ENCODE measurements at places on chromosomes 4 and X.

GRCh38 chr4:109702950-109703663 is at the start of gene CASP6:
TSS of gene CASP6 (minus strand) at chr4:109703445. CDS start at chr4:109703395, 50 bp downstream.
- peak; percentile 73 for DNase-seq

DNA sequence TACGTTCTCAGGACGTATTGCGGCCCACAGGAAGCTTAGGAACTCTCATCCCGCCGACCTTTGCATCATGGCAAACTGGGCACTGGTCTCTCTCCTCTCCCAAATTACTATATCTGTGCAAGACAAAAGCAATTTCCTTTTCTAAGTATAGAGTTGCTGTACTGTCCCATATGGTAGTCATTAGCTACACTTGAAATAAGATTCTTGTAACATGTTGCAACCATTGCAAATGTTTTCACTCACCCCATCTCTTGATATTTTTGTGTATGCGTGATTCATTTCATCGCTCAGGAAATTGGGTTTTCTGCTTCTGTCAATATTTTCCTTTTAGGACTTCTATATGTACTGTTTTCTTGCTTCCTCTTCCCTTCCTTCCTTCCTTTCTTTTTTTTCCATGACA is 15.7 kb downstream of the ARMCX6 start:
- peak; percentile 70 for DNase-seq

DNA sequence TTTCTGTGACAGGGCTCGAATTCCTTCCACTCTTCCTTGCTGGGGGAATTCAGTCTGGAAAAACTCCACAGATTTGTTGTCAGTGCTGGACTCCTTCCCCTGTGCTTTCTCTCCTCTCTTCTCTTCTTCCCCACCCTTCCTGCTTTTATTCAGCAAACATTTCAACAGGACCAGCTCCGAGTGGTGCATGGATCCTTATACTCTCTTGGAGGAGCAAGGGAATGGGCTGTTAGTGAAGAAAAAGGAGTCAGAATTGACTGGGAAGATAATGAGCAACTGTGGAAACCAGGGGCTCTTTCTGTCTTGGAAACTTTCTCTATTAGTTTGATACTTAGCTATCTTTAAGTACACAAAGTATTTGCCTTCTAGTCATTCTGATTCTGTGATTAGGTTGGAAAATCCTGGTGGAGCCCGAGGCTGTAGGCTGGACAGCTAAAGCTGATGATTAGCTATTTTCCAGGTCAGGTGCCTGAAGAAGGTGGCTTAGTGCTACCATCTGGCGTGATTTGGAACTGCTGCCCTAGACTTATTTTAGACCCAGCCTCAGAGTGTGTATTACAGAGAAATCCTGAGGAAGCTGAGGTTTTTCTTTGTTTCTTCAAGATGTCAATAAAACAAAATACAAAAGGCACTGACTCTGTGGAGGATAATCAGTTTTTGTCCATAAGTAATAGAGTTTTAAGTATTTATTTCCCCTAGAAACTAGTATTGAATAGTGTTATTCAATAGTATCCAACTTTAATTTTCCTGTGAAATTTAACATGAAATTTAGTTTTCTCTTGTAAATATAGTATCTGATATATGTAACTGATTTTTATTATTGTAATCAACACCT is 38.4 kb downstream of the NAP1L5 start:
- peak; percentile 72 for DNase-seq

- DNase-seq, result no peak
These were observed 33.5 kb downstream of the PWWP3B start for GRCh38 chrX:106201502-106202178.

- peak; percentile 60 for DNase-seq
These were observed at the start of gene NDNF for GRCh38 chr4:121072224-121073003. TSS of gene NDNF (minus strand) at chr4:121072535. CDS start at chr4:121045837, 26,698 bp downstream.

DNA sequence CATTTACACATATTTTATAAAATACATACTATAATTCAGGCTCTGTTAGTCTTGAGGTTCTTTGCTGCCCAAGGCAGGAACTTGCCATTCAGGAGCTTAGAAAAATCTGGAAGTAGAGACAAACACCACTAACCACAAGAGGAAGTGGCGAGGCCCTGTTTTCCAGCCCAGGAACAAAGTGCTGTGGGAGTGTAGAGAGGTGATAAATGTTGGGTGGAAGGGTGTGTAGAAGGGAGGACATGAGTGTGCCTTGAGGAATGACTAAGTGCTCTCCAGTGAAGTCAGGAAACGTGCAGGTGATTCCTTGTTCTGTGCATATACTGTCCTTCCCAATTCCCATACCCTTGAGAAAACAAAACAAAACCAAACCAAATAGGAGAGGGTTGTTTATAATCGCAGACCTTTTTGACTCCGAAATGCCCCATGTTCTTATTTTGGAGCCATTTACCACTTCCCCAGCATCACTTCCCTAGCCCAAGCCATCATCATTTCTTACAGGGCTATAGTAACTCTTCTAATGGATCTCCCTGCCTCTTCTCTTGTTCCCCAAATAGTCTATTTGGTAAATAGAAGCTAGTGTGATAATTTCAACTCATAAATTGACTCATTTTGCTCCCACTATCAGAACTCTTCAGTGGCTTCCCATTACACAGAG is 83.2 kb downstream of the GPAT3 start:
- no peak for DNase-seq

DNA sequence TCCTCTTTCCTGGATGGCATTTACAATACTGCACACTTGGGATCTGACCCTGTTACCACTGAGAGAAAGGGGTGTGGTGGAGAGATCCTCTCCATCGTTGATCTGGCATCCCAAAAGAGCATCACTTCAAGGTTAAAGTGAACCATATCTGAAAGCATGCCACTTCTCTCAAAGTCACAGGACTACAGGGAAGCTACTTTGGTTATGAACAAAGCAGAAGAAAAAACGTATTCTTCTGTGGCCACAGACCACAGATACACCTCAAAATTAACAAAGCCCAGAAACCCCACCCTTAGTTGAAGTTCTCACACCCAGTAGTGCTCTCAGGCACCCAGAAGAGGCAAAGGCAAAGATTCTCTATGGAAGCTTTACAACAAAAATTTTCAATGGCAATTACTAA is 108.3 kb downstream of the JADE1 start:
- no peak for DNase-seq

GRCh38 chr4:98613453-98614075 is 44.8 kb downstream of the TSPAN5 start:
- DNase-seq, result no peak

DNA sequence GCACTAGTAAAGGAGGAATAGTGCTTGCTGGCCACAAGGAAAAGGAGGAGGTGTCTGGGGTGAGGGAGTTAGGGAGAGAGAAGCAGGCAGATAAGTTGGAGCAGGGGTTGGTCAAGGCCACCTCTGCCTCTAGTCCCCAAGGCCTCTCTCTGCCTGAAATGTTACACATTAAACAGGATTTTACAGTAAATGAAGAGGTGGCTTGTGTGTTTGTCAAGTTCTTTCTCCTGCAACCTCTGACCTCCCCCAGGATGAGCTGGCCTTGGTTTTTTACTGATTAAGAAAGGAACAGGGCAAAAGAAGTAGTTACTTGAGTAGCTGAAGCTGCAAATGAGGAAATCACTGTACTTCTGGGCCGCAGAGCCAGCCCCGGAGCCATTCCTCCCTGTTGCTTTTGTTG is 2.0 kb downstream of the GJB1 start:
- no peak for DNase-seq

GRCh38 chrX:71106427-71106826 is at the start of gene CXorf65:
TSS of gene CXorf65 (minus strand) at chrX:71106740. CDS start at chrX:71106556, 184 bp downstream.
- no peak for DNase-seq

- peak; percentile 1 for DNase-seq
These were observed 9.3 kb downstream of the NOX1 start for GRCh38 chrX:100864657-100865391.

GRCh38 chrX:133985164-133985966 is at the start of gene GPC3:
TSS of gene GPC3 (minus strand) at chrX:133985594.
- peak; percentile 62 for DNase-seq

GRCh38 chr4:110195561-110196205 is 2.7 kb downstream of the ELOVL6 start:
- DNase-seq, result no peak

- no peak for DNase-seq
These were observed 158.1 kb downstream of the SOX3 start for GRCh38 chrX:140346729-140347128.

GRCh38 chrX:22963196-22963595 is 36.6 kb upstream of the DDX53 start:
- DNase-seq, result peak; percentile 62

DNA sequence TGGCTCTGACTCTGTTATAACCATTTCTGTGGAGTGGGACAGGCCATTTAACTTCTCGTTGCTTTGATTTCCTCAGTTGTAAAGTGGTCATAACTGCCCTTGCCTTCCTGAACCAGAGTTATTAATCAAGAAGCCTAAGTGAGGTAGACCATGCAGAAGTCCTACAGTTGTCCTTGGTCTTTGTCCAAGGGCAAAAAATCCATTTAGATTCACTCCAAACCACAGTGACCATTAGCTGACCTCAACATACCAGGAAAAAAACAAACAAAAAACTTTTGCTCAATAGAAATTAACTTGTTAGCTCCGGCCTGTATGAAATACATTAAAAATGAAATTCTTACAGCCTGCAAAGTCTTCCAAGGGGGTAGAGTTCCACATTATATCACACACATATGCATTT is 52.7 kb downstream of the TBC1D9 start:
- no peak for DNase-seq

GRCh38 chrX:49075347-49075746 is 1.5 kb upstream of the PRAF2 start:
- DNase-seq, result no peak

DNA sequence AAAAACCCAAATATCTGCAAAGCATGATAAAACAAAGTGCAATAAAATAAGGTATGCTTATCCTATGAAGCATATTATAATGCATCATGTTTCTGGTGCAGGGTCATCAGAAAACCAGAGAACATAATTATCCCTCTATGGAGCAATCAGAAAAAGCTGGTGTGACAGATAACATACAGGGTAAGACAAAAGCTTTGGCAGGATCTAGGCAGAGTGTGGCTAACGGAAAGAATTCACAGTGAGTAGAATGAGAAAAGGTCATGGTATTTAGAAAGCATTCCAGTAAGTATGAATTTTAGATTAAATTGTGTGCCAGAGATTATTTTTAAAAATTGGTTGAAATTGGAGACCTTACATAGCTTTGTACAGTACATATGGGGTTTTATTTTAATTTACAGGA is 29.0 kb upstream of the UGT2B4 start:
- DNase-seq, result peak; percentile 8

DNA sequence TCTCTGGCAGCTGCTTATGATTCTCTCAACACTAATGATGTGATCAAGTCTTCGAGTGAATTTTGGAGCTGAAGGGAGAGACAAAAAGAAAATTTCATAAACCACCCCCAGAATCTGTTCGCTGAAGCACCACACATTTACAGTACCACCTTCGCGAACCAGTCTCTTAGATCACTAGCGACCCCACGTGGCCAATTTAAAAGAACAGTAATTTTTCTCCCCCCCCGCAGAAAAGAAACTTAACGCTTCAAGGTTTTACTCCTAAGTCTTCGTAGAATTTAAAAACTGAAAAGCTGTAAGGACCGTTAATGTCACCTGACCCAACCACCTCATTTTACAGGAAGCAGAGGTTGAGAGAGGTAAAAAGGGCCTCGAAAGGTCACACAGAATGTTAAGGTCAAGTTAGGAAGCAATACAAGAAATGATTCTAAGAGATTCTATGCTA is 187.5 kb downstream of the QDPR start:
- peak; percentile 62 for DNase-seq

GRCh38 chr4:74190919-74191397 is 33.0 kb downstream of the MTHFD2L start:
- DNase-seq, result no peak

GRCh38 chr4:122816476-122816875 is 10.2 kb upstream of the FGF2 start:
- peak; percentile 63 for DNase-seq

- peak; percentile 32 for DNase-seq
These were observed 17.0 kb downstream of the LAMP2 start for GRCh38 chrX:120452131-120452530.

GRCh38 chr4:85580489-85580888 is 105.5 kb downstream of the ARHGAP24 start:
- DNase-seq, result no peak

- peak; percentile 32 for DNase-seq
These were observed 148.8 kb upstream of the MID1 start for GRCh38 chrX:10769195-10769594.

DNA sequence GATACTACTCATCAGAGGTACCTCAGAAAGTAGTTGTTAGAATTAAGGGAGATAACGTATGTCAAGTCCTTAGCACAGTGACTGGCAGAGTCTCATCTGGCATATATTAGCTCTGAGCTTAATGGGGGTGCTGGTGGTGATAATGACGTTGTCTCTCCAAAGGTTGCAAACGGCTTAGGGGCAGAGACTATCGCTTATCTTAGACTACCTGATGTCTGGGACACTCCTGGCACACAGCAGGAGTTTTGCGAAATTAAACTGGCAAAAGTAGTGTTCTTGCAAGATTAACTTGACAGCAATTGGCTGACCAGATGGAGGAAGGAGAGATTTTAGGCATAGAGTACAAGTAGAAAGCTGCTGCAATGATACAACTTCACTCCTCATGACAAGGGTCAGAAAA is 300.1 kb upstream of the FTHL17 start:
- no peak for DNase-seq

- DNase-seq, result no peak
These were observed 363.3 kb downstream of the PCDH7 start for GRCh38 chr4:31083456-31083855.

- no peak for DNase-seq
These were observed 627.8 kb downstream of the ADGRL3 start for GRCh38 chr4:61827907-61828391.

- no peak for DNase-seq
These were observed 108.0 kb upstream of the TBL1X start for GRCh38 chrX:9356846-9357245.

DNA sequence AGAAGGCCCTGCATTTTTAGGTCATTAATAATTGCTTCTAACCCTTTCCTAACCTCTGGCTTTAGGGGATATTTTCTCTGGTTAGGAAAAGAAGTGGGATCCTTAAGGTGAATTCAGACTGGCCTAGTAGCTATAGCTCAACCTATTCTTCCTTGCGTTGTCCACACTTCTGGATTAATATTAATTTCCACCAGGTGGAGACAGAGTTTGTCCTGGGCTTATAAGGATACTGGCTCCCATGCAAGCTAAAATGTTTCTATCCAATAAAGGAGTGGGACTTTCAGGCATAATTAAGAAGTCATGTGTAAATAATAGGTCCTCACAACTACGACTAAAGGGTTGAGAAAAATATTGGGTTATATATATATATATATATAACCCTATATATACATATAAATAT is 860.0 kb upstream of the POU3F4 start:
- no peak for DNase-seq

DNA sequence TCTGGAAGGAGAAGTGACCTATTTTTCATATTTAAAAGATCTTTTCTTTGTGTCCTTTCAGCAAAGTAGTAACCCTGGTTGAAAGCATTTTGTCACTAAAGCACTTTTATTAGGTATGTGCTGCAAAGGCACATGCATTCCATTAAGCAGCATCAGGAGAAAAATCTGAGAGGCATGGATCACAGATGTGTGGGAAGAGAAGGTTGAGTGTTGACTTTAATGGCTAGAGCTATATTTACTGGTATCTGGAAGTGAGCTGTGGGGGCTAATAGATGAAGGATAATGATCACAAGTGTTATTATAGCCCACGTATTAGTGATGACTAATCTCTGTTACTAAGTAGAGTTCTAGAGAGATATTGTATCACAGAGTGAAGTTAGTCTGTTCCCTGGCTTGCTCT is 1520.7 kb downstream of the ARAP2 start:
- DNase-seq, result peak; percentile 18

- no peak for DNase-seq
These were observed 87.9 kb downstream of the YIPF7 start for GRCh38 chr4:44563496-44563895.

GRCh38 chr4:1815997-1816860 is 23.1 kb downstream of the FGFR3 start:
- DNase-seq, result no peak
